Naive thymus-derived CD4-positive, alpha-beta T cell (primary cell): ENCODE measurements at places on chromosomes 3 and 15. TPM values are rescaled to one million over a fixed set of nuclear protein-coding genes. Genes with fewer than 3 reads are reported as not detected.

Gene ZNF639
- total RNA-seq, result 46.0 TPM

Gene NAA80
- total RNA-seq, result 29.1 and 30.2 TPM in 2 replicates

Gene TP63
- total RNA-seq, result 0.11 TPM

Gene PROS1
- not detected for total RNA-seq

Gene MESP2
- total RNA-seq, result not detected in 2 replicates
